Heart right ventricle (tissue), 16 donors: ENCODE measurements at places on chromosomes 4 and X. TPM values are rescaled to one million over a fixed set of nuclear protein-coding genes. Genes with fewer than 3 reads are reported as not detected.
A peak's percentile ranks its signal among the peaks of the same experiment; 100 is the strongest.

GAGE10 gene
- not detected for total RNA-seq

GRCh38 chr4:46441136-46441859 lies 51.4 kb upstream of the GABRA2 start:
- H3K27ac ChIP-seq = no peak overlapping the region
- no peaks in the 10 kb centered on the region for H3K27me3 ChIP-seq
- H3K4me3 ChIP-seq = no peak overlapping the region
- no peaks in the 10 kb centered on the region for H3K4me1 ChIP-seq
- no peaks in the 10 kb centered on the region for H3K36me3 ChIP-seq

GAGE12F gene
- not detected for total RNA-seq

APELA gene
- total RNA-seq = not detected

GRCh38 chr4:88335092-88335665 lies 43.5 kb upstream of the HERC6 start:
- H3K27me3 ChIP-seq = no peaks in the 10 kb centered on the region
- H3K27ac ChIP-seq = no peak overlapping the region
- no peak overlapping the region for H3K4me3 ChIP-seq

- no peaks in the 10 kb centered on the region for H3K27me3 ChIP-seq
- no peak for DNase-seq
- H3K4me3 ChIP-seq = no peak overlapping the region
- no peaks in the 10 kb centered on the region for H3K36me3 ChIP-seq
These were observed 393.3 kb upstream of the TRAM1L1 start for GRCh38 chr4:117478702-117479101.

ADAMTS3 gene
- total RNA-seq = 0.86 TPM

NEUROG2 gene
- total RNA-seq = not detected

KIT gene
- total RNA-seq = 2.6 TPM

TLR7 gene
- 0.59 TPM for total RNA-seq

MAGEE2 gene
- not detected for total RNA-seq

- H3K27ac ChIP-seq = no peak overlapping the region
- DNase-seq = no peak
- no peaks in the 10 kb centered on the region for H3K36me3 ChIP-seq
- no peak overlapping the region for H3K4me3 ChIP-seq
- no peaks in the 10 kb centered on the region for H3K27me3 ChIP-seq
These were observed 600.5 kb downstream of the PCDH18 start for GRCh38 chr4:136931781-136932180.

GRCh38 chr4:169410839-169411770 lies 140.3 kb upstream of the SH3RF1 start:
- H3K4me1 ChIP-seq = no peaks in the 10 kb centered on the region

SLC7A11 gene
- total RNA-seq = 0.18 TPM

- H3K36me3 ChIP-seq = no peaks in the 10 kb centered on the region
- no peaks in the 10 kb centered on the region for H3K27me3 ChIP-seq
- no peak for DNase-seq
These were observed 76.9 kb upstream of the FAM9B start for GRCh38 chrX:9110808-9111207.

GRCh38 chr4:7374571-7374970 lies 60.2 kb downstream of the PSAPL1 start:
- H3K4me3 ChIP-seq = no peak overlapping the region
- H3K27me3 ChIP-seq = peaks cover 5% of the 10 kb centered on the region
- H3K4me1 ChIP-seq = no peaks in the 10 kb centered on the region
- H3K27ac ChIP-seq = no peak overlapping the region
- H3K36me3 ChIP-seq = no peaks in the 10 kb centered on the region

DNA sequence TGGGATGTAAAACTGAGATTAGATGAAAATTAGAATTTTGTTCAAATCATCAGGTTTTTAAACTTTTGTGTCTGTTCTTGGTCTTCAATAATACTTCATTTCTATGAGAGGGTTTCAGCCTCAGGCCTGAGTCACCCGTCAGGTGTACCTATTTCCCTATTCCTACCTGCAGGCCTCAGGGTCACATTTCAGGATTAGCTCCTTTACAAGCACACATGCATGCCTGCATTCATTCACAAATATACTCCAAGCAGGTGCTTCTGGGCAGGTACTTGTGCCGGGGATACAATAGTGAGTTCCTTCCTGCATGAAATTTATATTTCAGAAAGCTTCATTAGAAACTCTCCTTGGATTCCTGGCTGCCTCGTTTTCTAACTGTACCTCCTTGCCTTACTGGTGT lies 114.9 kb downstream of the SHISA3 start:
- no peak overlapping the region for H3K4me3 ChIP-seq
- H3K4me1 ChIP-seq = peaks cover 4% of the 10 kb centered on the region
- H3K27ac ChIP-seq = no peak overlapping the region
- no peak for DNase-seq
- H3K27me3 ChIP-seq = no peaks in the 10 kb centered on the region
- no peaks in the 10 kb centered on the region for H3K36me3 ChIP-seq

DNA sequence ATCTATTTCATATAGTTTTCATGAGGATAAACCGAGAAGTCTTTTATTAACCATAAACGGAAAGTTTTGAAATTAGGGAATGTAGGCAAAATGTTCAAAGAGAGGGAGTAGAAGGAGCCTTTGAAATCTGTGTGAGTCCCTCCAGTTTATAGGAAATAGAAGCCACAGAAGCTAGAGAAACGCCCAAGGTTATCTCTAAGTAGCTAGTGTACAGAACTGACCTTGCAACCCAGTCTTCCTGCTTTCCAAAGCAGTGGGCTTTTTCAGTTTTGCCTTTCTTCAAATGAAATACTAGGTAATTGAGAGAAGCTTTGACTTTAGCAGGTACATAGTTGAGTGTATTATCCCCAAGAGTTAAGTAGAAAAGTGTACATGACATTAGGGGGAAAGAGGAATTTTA lies 39.4 kb downstream of the STIM2 start:
- DNase-seq = no peak
- no peak overlapping the region for H3K27ac ChIP-seq
- peaks cover 22% of the 10 kb centered on the region for H3K4me1 ChIP-seq
- no peaks in the 10 kb centered on the region for H3K27me3 ChIP-seq
- H3K4me3 ChIP-seq = no peak overlapping the region

WFS1 gene
- total RNA-seq = 87.9 TPM

PWWP3B gene
- 12.8 TPM for total RNA-seq

- H3K27ac ChIP-seq = no peak overlapping the region
- DNase-seq = no peak
- no peaks in the 10 kb centered on the region for H3K27me3 ChIP-seq
- H3K4me1 ChIP-seq = peaks cover 6% of the 10 kb centered on the region
- no peaks in the 10 kb centered on the region for H3K36me3 ChIP-seq
These were observed 81.4 kb downstream of the HTRA3 start for GRCh38 chr4:8350841-8351461.

- DNase-seq = no peak
- H3K4me3 ChIP-seq = no peak overlapping the region
- H3K27me3 ChIP-seq = no peaks in the 10 kb centered on the region
- no peak overlapping the region for H3K27ac ChIP-seq
These were observed 591.5 kb downstream of the GALNTL6 start for GRCh38 chr4:172404676-172405075.

- peak; percentile 3 for DNase-seq
- H3K27me3 ChIP-seq = no peaks in the 10 kb centered on the region
- no peaks in the 10 kb centered on the region for H3K36me3 ChIP-seq
- no peak overlapping the region for H3K27ac ChIP-seq
These were observed 118.3 kb downstream of the DNAAF6 start for GRCh38 chrX:107324493-107325310.

PPP1R2C gene
- not detected for total RNA-seq

- peaks cover 48% of the 10 kb centered on the region for H3K4me1 ChIP-seq
- peak; percentile 53 for DNase-seq
- H3K27ac ChIP-seq = peak within 1 kb of the TSS; percentile 96
- H3K4me3 ChIP-seq = peak within 1 kb of the TSS; percentile 97
These were observed at the start of gene IGFBP7 for GRCh38 chr4:57109847-57110639. Gene IGFBP7 (minus strand): TSS chr4:57110385. CDS start chr4:57110351, 34 bp downstream.

DNA sequence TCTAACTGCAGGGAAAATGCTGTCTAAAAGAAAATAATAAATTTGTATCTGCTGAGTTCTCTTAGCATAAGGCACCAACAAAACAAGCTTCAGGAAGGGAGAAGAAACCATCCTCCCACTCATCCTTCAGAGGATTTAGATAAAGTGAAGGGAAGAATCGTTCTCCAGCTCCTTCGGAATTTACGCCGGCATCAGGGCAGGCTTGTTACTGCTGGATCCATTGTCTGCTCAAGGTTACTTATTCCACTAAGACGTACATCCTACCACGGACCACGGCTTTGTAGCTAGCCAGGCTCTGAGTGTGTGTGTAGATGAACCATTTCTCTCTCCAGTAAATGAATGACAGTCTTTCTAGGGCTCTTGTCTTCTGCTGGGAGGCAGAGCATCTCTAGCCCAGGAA lies 60.4 kb downstream of the HAND2 start:
- no peaks in the 10 kb centered on the region for H3K27me3 ChIP-seq
- DNase-seq = no peak
- H3K36me3 ChIP-seq = no peaks in the 10 kb centered on the region
- H3K4me1 ChIP-seq = no peaks in the 10 kb centered on the region
- no peak overlapping the region for H3K27ac ChIP-seq

DNA sequence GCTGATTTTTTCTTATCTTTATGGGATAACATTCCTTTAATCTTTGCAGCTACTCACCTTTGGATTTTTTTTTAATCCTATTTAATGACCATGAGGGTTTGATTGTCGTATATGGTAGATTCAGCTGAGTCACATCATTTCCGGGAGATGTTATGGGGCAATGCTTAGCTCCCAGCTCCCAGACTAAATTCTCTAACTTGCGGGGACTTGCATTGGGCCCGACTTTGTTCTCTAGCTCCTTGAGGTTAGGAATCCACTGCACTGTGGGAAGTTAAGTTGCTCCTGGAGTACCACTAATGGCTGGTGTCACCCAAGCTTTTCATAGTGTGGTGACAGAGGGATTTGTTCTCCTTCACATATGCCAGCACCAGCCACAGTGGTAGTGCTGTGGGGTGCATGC lies 287.4 kb downstream of the TECRL start:
- DNase-seq = no peak
- H3K27ac ChIP-seq = no peak overlapping the region
- no peak overlapping the region for H3K4me3 ChIP-seq
- no peaks in the 10 kb centered on the region for H3K27me3 ChIP-seq
- H3K36me3 ChIP-seq = no peaks in the 10 kb centered on the region

SPANXN3 gene
- not detected for total RNA-seq

GAGE12J gene
- not detected for total RNA-seq
